ENCODE measurements at places on chromosomes 5 and 9.

DNA sequence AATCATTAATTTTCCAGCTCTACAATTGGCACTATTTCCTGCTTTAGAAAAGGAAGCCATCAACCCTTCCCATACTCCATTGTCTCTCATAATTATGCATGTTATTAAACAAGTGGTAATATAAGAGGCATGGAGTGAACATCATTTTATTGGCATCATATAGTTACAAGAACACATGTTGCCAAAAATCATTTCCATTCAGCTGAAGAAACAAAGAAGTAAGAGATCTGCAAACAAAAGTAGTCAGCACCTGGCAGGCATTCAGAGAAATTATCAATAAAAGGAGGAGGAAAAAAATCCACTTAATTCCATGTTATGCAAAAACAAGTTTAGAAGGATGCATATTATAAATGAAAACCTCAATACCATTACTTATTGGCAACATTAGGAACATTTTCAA lies 1208.2 kb upstream of the C9orf72 start:
- no peak for DNase-seq

DNA sequence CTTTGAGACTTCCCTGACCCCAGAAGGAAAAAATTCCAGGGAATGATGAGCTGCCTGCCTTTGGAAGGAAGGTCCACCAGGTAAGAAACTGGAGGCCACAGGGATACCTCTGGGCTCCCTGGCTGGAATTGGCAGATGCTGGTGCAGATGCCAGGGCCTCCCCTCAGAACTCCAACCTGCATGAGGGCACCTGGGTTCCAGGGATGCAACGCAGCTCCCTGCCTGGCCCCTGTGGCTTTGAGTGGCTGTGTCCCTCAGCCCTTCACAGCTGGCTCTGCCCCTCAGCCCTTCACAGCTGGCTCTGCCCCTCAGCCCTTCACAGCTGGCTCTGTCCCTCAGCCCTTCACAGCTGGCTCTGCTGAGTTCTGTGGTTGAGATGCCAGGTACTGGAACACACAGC lies 13.9 kb downstream of the KCNMB1 start:
- no peak for DNase-seq

DNA sequence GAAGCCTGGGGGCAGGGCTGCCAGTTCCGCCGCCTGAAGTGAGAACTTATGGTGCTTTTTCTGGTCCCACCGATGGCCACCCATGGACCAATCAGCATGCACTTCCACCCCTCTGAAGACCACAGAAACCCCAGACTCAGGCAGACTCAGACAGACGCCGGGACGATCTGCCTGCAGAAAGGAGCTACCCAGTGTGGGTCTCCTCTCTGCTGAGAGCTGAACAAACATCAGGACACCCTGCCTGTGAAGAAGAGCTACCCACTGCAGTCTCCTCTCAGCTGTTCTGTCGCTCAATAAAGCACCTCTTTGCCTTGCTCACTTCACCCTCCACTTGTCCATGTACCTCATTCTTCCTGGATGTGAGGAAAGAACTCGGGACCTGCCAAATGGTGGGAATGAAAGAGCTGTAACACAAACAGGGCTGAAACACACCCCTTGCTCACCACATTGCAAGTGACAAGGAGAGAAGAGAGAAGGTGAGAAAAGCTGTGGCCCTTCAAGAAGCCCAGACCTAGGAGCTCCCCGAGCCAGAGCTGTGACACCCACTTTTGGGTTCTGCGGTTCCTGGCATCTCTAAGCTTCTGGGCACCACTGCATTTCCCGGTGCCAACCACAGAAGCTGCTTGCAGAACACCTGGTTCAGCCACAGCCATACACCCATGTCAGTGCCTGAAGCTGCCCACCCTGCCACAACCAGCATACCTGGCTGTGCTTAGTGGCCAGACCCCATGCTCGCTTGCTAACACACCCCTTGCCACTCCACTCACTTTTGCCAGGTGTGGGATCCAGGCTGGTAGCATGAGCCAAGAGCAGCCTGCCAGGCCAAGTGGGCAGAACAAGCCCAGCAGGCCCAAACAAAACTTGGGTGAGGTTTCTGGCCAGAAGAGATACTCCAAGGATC lies 114.3 kb upstream of the TSLP start:
- DNase-seq: no peak

- DNase-seq: peak; percentile 31
Observed at GRCh38 chr5:15993334-15993733, 186.3 kb downstream of the MARCHF11 start.

GRCh38 chr9:125538092-125538473 lies 168.9 kb downstream of the MAPKAP1 start:
- DNase-seq: peak; percentile 93

- no peak for DNase-seq
Observed at GRCh38 chr5:44783634-44784315, 25.0 kb upstream of the MRPS30 start.

DNA sequence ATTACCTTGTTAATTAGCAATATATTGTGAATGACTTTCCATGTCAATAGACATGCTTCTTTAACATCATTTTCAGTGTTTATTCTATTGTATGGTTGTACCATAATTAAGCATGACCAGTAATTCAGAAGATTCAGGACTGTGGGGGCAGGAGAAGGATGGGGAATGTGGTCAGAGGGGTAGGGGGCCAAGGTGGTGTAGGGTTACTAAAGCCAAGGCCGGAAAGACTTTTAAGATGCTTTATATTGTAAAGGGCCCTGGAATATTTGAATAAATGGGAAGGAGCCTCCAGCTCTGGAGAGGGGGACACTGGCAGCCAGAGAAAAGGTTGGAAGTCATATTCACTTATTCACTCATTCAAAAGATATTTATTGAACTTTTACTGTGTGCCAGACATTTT lies 115.7 kb downstream of the FGF18 start:
- DNase-seq: no peak

DNA sequence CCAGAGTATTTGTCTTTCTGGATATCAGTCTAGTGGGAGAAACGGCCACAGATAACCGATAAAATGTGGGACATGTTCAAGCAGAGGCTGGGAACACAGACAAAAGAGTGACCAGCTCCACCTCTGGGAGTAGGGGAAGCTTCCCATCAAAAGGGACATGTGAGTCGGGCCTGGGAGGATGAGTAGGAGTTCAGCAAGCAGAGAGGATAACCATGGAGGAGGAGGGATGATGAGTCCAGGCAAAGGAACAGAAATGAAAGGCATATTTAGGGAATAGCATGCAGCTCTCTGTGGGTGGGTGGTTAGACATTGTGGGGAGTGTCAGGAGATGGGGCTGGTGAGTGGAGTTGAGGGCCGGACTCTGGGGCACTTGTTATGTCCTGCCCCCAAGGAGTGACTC lies 61.5 kb downstream of the ERGIC1 start:
- no peak for DNase-seq

GRCh38 chr9:126752376-126752775 lies 52.5 kb upstream of the ZBTB43 start:
- no peak for DNase-seq

- peak; percentile 40 for DNase-seq
Observed at GRCh38 chr5:6733411-6734242, 20.4 kb downstream of the TENT4A start.

DNA sequence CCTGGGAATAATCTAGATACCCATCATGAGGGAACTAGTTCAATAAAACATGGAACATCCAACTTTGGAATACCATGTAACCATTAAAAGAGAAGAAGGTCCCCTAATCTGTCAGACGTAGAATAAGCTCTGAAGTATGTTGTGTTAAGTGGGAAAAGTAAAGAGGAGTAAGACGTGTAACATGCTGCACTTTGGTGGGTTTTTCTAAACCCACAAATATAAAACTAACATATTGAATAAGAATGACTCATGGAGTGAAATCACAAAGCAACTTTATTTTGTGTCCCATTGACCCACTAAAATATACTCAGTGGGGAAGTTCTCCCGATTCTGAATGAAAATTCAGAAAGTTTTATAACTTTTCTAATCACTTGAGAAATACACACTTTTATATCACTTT lies 67.9 kb upstream of the PIK3R1 start:
- no peak for DNase-seq

- DNase-seq: no peak
Observed at GRCh38 chr9:33446240-33446945, 1.0 kb downstream of the AQP3 start.

- DNase-seq: no peak
Observed at GRCh38 chr9:74083681-74084433, 413.3 kb upstream of the RORB start.

DNA sequence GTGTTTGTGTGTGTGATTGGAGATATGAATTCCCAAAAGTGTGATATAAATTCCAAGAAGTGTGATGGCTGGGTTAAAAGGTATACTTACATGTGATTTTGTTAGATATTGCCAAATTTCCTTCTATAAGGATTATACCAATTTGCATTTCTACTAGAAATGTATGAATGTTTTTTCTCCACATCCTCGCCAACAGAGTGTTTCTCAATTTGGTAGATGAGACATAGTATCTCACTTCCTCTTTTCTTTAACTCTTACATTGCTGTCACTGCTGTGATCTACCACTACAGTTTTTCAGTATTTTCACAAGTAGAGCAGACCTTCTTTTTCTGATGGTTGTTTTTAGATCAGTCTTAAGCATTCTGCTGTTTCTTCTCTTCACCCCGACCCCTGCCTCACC lies 111.3 kb downstream of the FER start:
- peak; percentile 44 for DNase-seq

- peak; percentile 86 for DNase-seq
Observed at GRCh38 chr9:137029058-137029936, 1.3 kb upstream of the ABCA2 start.

DNA sequence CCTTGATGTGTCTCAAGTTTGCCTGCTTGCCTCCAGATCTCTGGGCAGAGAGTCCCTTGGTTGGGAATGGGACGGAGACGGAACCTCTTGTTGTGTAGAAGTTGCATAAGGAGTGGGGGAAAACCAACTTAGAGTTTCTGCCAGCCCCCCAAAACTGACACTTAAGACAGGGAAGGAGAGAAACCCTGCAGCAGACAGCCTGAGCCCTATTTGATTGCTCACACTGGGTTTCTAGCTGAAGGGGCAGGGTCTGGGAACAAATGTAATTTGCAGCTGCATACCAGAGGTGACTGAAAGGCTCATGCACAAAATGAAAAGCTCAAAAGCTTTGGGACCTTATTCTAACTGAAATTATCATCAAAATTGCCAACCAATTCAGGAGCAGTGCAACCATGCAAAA lies 254.5 kb downstream of the RASEF start:
- no peak for DNase-seq

- peak; percentile 23 for DNase-seq
Observed at GRCh38 chr9:137723783-137724445, 105.1 kb downstream of the EHMT1 start.

DNA sequence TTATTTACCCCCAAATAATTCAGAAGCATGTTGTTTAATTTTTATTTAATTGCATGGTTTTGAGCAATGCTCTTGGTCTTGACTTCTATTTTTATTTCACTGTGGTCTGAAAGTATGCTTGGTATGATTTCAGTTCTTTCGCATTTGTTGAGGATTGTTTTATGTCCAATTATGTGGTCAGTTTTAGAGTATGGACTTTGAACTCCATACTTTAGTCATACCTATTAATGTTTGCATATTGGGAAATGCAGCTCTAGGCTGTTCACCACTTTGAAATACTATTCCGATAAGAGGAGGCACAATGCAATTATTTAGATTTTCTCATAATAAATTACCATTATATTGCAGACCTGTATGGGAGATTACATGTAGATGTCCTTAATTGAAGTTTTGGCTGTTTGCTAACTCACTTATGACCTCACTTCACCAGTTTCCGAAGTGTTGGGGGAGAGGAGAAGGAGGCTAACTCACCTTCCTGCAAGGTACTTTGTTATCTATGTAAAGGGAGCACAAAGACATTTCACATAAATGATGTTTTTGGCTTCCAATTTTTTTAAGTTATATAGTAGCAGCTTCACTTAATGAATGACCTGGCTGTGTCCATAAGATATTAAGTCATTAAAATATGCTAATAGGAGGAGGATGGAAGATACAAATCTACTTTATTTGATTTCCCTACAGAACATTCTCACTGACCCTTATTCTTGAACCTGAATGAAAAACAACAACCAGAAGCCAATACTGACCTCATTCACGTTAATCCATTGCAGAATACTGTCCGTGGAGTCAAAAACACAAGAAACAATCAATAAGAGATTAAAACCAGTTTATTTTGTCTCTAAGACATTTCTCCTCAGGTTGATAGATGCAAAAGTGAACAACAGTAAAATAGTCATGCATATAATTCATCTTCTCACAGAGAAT lies 970.3 kb upstream of the ARRDC3 start:
- peak; percentile 61 for DNase-seq

GRCh38 chr9:22307013-22307711 lies 139.5 kb upstream of the DMRTA1 start:
- DNase-seq: peak; percentile 88

- no peak for DNase-seq
Observed at GRCh38 chr5:111997308-111997707, 240.3 kb upstream of the NREP start.

- no peak for DNase-seq
Observed at GRCh38 chr5:169649486-169649885, 12.4 kb downstream of the DOCK2 start.

DNA sequence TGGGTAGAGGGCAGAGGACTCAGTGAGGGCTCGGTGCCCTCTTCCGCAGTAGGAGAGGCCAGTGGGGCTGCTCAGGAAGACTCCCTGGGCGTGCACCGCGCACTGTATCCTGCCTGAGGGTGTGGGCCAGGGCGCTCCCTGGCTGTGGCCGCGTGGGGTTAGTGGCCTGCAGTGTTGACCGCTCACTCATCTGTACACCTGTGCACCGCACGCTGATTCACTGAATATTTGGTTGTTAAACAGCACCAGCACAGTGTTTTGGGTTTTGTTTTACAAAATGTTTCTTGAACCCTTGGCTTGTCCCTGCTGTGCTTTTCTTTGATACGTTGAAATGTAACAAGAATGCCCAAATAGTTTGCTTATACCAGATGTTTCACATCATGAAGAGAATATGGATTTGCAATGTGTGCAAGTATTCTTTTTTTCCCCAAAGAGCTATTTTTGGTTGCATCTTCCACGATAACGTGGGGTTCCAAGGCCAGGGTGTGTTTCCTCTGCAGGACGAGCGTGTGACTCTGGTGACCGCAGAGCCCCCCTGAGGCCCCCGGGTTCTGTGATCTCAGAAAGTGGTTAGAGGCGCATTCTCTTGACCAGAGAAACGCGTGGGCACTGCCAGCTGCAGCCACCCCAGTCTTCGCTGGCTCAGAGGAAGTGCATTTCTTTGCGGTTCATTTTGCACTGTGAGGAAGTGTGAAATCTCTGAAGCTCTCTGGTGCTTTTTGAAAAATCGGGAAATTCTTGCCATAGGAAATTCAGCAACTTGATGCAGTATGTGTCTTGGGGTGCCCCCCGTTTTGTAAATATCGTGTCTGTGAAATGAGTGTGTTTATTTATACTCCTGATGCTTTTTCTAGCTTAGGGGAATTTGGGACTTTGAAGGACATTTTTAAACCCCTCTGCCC lies 46.9 kb downstream of the AHRR start:
- DNase-seq: peak; percentile 91

- peak; percentile 29 for DNase-seq
Observed at GRCh38 chr5:39624268-39624886, 199.6 kb upstream of the DAB2 start.

All from adipocyte (in vitro differentiated cells).